Thoracic aorta (tissue), 2 donors: ENCODE measurements at places on chromosomes 11 and 22.

DNA sequence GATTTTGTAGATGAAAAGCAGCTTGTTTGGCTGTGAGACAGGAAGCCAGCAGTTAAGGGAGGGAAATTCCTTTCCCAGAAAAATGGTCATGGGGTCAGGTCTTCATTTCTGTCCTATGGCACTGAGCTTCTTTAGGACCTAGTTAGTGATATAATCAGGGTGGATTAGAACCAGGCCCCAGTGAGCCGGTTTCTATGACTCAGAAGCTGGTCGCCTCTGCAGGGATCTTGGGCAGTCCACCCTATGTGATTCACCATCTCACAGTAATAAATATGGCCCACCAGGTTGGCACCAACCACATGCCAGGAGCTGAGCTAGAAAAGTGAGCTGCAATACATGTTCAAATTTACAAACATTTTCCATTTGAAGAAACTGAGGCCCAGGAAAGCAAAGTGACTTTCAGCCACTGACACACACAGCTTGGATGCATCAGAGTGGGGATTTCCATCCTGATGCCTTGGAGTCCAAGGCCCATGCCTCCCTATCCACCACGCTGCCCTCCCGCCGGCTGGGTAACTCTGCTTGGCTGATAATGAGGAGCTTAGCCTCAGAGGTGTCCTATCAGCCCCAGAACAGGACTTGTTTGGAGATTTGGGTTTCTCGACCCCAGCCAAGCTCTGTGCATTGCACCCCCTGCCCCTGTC is 42.0 kb downstream of the CD82 start:
- DNase-seq: no peak

- no peak for DNase-seq
Measured at GRCh38 chr11:46499821-46500220, 94.0 kb downstream of the AMBRA1 start.

GRCh38 chr22:33874206-33874605 is 46.1 kb downstream of the LARGE1 start:
- DNase-seq: no peak

- peak; percentile 74 for DNase-seq
Measured at GRCh38 chr11:68354148-68354872, 41.9 kb downstream of the LRP5 start.

- no peak for DNase-seq
Measured at GRCh38 chr11:109016724-109017123, 351.9 kb downstream of the DDX10 start.

DNA sequence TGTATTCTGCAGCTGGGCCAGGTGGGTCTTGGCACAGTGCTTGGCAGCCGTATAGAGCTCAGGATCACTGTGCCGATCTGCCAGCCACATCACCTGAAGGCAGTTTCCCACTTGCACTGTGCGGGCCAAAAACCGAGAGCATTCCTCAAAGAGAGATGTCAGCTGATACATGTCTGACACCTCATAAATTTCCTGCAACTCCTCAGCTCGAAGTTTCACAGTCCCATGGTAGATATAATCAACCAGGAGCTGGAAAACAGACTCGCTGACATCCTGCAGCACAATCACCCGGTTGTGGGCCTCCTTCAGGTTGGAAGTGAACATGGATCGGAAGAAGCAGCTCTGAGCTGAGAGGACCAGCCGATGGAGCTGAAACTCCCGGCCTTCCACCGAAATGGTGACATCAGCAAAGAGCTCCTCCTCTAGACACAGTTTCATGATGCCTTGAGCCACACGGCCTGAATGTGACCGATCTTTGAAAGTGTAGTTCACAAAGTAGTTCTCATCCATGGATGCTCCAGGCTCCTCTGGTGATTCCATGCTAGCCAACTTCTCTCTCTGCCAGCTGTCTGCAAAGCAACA is 1.2 kb downstream of the KBTBD4 start:
- no peak for DNase-seq

GRCh38 chr11:72227316-72228228 is 3.0 kb downstream of the INPPL1 start:
- no peak for DNase-seq
